Left kidney (tissue), 8 donors: ENCODE measurements at places on chromosomes 11 and 22. TPM values are rescaled to one million over a fixed set of nuclear protein-coding genes. Genes with fewer than 3 reads are reported as not detected.

The ASCL2 gene
- 1.7 TPM for polyA plus RNA-seq

The OR51B2 gene
- polyA plus RNA-seq = not detected

The APIP gene
- 41.0 TPM for polyA plus RNA-seq

The CHRM4 gene
- polyA plus RNA-seq = 0.18 TPM

The SLC22A9 gene
- not detected for polyA plus RNA-seq

The PARVA gene
- polyA plus RNA-seq = 100 TPM

The ZNHIT2 gene
- 4.8 TPM for polyA plus RNA-seq

The HORMAD2 gene
- not detected for polyA plus RNA-seq

The TMEM223 gene
- polyA plus RNA-seq = 25.0 TPM

The TEAD1 gene
- polyA plus RNA-seq = 94.4 TPM

The CABP4 gene
- polyA plus RNA-seq = 1.0 TPM

- no peak for DNase-seq
Measured at GRCh38 chr22:35313311-35314121, 13.8 kb downstream of the TOM1 start.

DNA sequence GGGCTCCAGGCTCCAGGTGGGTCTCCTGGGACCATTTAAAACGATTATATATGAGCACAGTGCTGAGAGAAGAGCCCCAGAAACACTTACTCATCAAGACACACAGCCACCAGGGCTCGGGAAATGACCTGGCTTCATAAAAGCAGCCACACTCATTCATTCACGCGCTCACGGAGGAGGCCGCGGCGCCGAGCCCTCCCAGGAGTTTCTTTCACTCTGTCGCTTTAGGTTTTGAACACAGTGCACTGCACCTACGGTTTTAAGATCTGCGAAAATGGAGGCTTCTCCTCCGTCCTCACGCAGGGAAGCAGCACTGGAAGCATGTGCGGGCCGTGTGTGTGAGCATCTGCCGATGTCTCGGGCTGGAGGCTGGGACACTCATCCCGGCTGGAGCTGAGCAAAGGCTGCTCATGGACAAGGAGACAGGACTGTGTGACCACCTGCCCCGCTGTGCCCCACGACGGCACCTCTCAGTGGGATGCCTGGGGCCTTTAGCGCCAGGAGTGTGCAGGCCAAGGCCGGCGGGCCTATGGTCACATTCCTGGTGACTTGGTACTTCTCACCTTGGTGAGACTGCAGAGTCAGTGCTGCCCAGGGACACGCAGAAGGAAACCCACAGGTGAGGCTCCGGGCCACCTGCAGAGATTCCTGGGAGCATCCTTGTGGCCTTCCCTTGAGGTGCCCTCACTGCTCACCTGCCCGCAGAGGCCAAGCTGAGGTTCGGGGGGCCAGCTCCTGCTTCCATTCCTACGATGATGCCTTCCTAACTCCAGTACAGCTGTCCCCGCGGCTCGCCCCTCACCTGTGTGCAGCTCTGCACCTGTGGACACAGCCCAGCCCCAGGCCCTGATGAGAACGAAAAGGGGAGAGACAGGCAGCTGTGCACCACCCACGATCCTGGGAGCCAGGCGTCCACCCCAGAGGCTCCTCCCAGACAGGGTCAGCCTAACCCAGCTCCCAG, 872.0 kb downstream of the BRD1 start:
- DNase-seq = no peak

DNA sequence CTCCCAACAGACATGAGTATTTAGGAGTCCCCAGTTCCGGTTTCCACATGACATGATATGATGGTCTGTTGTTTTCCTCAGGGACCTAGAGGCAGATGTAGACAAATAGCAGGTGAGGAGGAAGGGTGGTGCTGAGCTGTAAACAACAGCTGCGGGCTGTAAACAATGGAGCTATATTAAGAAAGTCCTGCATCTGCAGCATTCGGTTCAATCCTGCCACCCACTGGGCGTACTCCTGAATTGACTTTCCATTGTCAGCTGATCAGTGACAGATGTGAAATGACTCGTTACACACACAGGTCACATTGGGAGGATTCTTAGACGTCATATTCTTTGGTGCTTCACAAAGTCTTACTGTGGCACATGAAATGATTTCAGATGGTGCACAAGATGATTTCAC, 26.8 kb upstream of the RAG1 start:
- no peak for DNase-seq

DNA sequence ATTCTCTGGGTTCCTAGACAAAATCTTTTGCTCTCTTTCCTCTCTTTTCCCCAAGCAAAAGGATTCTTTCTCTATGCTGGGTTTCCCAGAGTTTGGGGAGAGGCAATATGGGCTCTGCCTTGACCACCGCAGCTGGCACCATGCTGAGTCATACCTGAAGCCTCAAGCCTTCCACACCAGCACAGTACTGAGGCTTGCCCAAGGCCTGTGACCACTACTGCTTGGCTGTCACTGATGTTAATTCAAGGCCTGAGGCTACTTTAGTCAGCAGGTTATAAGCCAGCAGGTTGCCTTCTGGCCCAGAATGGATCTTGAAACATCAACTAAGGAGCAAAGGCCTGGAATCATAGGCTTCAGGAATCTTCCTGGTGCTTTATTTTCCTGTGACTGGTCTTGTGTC, 185.3 kb downstream of the DYNC2H1 start:
- DNase-seq = no peak

- DNase-seq = no peak
Measured at GRCh38 chr11:120335556-120335907, 681 bp upstream of the ARHGEF12 start.

GRCh38 chr11:31956310-31956709, 134.6 kb upstream of the RCN1 start:
- no peak for DNase-seq
